ENCODE measurements at places on chromosomes 16 and 17. TPM values are rescaled to one million over a fixed set of nuclear protein-coding genes. Genes with fewer than 3 reads are reported as not detected.
A peak's percentile ranks its signal among the peaks of the same experiment; 100 is the strongest.

The KRTAP16-1 gene
- not detected for total RNA-seq

GRCh38 chr17:31310260-31310659 is 3.6 kb downstream of the EVI2B start:
- DNase-seq: no peak

The C16orf46 gene
- 1.2 TPM for total RNA-seq

GRCh38 chr17:71004413-71004812 is 835.1 kb downstream of the KCNJ2 start:
- no peak for DNase-seq

- no peak for DNase-seq
Measured at GRCh38 chr17:77873500-77874302, 84.8 kb upstream of the TNRC6C start.

The PRKCB gene
- 9.6 TPM for total RNA-seq

The GDPD3 gene
- 11.2 TPM for total RNA-seq

The SCGB1C2 gene
- total RNA-seq: not detected

GRCh38 chr17:34235389-34236028 is 19.6 kb upstream of the CCL2 start:
- peak; percentile 51 for DNase-seq

DNA sequence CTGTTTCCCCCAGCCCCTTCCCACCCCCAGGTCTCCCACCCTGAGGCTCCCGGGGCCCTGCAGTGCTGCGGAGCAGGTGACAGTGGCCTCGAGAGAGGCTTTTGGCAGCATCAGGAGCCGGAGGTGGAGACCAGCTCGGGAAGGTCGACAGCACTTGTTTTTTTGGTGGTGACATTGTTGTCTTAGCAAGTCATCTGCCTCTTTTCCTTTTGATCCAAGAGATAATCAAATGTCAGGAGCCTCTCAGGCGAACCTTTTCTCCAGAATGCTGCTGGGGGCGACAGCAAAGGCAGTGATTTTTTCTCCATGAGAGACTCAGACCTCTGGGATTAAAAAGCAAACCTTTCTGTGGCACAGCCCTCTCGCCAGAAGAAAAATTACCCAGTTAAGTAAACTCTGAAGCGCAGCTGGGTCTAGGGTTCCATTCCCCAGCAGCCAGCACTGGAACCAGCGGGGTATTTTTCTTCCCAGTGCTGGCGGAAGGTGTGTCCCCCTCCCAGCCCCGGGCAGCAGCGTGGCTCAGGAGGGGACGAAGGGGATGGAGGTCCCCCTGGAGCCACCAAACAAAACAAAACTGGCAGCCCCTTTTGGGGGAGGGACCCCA is 37.2 kb downstream of the GRIN2C start:
- no peak for DNase-seq

All from mucosa of gallbladder (tissue), 1 donor.